Panc1 (cell line): ENCODE measurements at places on chromosomes 1 and 21.

- DNase-seq, result no peak
Observed at GRCh38 chr1:89957107-89957506, 37.8 kb upstream of the ZNF326 start.

DNA sequence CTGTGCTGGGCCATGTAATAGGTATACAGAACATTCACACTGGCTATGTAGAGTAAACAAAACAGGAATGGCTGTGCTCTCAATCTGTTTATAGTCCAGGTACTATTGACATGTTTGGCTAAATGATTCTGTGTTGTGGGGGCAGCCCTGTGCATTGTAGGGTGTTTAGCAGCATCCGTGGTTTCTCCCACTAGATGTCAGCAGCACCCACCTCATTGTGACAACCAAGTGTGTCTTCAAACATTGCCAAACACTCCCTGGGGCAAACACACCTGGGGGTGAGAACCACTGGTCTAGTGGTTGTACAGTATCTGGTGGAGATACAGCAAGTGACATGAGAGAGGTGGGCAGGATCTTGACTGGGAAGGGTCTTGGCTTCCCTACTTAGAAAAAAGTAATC lies 80.4 kb upstream of the SPATA6 start:
- no peak for DNase-seq

DNA sequence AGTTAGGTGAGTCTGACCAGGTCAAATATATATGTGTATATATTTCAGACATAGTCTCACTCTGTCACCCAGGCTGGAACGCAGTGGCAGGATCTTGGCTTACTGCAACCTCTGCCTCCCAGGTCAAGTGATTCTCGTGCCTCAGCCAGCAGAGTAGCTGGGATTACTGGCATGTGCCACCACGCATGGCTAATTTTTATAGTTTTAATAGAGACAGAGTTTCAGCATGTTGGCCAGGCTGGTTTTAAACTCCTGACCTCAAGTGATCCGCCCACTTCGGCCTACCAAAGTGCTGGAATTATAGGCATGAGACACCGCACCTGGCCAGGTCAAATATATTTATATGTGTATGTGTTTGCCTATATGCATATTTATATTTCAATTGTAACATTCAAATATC lies 581.5 kb upstream of the B3GALT2 start:
- no peak for DNase-seq

DNA sequence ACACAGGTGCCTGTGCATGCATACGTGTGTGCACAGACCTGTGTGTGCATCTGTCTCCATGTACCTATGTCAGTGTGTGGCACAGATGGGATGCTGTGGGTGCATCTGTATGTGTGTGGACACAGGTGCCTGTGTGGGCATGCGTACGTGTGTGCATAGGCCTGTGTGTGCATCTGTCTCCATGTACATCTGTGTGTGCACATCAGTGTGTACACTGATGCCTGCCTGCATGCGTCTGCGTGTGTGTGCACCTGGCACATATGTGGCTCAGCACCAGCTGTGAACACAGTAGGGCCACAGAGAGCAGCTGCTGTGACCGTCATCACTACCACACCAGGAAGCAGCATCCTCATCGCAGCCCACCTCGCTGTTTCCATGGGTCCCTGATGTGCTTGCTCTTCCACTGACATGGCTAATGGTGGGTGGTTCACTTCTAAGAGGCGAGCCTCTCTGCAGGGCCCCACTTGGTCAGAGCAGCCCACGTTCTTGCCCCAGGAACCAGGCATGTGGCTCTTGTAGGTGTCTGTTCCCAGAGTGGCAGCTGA lies 9.6 kb upstream of the SPATC1L start:
- DNase-seq, result no peak

DNA sequence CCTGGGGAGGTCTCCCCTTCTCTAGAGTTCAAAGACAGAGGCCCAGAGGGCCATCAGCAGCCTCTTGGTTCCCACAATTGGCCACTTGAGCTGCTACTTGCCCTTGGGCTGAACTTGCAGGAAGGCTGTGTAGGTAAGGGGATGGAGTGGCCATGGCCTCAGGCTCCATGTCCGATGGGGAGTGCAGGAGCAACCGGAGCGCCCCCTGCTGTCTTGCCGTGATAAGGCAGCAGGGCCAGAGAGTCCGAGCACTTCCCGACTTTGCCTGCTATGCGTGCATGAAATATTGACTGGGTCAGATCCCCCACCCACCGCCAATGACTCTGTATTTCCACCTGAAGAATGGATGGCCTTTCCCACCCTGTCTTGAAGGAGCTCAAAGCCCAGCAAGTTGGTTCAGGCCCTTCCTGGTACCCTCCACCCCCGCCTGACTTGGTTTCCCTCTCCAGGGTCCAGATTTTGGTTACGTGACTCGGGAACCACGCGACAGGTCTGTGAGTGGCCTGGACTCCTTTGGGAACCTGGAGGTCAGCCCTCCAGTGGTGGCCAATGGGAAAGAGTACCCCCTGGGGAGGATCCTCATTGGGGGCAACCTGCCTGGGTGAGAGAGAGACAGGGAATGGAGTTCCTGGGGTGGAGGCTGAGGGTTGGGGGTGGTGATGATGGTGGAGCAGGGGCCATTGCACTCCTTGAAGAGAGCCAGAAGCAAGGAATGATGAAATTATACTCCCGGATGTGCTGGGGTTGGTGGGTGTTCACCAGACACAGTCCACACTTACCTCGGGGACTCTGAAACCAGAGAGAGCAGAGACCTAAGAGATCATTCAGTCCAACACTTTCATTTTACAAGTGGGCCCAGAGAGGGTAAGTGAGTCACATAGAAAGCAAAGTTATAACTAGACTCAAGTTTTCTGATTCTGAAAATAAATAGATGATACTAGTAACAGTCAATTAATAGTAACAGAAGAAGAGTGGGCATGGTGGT lies 25.6 kb downstream of the PADI3 start:
- no peak for DNase-seq

GRCh38 chr21:17461014-17461413 lies 51.8 kb upstream of the CXADR start:
- DNase-seq, result no peak

DNA sequence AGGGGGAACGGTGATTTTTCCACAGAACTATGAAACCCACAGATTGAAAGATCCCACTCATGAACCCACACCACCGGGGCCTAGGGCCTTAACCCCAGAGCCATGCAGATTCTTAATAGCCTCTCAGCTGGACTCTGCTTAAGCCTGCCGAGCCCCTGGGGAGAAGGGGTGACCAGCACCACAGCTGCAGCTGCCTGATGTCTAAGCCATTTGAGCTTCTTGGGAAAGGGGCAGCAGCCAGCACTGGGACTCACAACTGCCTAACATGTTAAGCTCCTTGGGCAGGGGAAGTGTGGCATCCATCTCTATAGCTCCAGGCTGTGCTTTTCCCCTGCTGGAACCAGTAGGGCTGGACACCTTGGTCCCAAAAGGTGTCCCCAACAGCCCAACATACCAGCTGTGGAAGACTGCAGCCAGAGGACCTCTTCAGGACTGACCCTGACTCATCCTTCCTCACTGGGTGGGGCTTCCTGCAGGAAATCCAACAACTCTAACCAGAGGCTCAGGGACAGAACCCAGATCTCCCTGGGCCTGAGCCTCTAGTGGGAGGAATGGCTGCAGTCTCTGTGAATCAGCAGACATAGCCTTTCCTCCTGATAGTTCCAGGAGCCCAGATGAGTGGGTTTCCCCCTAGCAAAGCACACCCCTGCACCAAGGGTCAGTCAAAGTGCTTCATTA lies 34.6 kb upstream of the FMO3 start:
- no peak for DNase-seq

DNA sequence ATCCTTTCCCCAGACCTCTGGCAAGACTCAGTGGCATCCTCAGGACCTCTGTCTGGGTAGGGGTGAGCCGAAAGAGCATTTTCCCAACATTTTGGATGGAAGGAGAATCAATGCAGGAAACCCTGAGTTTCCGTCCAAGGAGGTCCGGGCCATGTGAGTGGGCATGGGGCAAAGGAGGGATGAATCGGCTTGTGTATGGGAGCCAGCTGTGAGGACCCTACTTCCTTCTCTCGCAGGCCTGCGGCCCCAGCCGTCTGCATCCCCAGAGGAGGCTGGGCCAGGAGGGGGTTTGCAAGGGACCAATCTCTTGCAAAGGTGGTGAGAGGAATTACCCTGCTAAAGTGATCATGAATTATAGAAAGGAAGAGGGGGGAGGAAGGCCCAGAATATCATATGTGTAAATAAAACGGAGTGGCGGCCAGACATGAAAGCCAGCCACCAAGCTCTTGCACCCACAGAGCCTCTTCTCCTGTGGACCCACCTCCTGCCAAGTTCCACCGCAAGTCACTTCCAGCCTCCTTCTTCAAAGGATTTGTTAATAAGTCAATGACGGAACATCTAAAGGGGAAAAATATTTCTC lies 48.2 kb upstream of the POU3F1 start:
- no peak for DNase-seq

DNA sequence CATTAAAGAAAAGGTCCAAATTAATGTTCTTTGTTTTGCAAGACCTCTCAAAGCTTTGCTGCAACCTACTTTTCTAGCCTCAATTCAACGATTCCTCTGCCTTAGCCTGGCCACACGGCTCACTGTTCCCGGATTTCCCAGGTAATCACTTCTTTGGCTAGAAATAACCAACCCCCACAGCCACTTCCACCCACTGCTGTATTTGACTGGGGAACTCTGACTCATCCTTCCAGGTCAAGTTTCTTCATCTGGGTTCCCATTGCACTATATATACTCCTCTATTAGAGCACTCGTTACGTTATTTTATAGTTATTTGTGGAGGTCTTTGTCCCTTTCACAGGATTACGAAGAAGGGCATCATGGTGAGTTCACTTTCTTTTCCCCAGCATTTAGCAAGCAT lies 185.9 kb downstream of the CACNA1E start:
- DNase-seq, result no peak

- DNase-seq, result no peak
Observed at GRCh38 chr21:46120301-46121285, 22.7 kb downstream of the COL6A2 start.

- DNase-seq, result no peak
Observed at GRCh38 chr21:46555225-46555617, 49.7 kb downstream of the S100B start.

DNA sequence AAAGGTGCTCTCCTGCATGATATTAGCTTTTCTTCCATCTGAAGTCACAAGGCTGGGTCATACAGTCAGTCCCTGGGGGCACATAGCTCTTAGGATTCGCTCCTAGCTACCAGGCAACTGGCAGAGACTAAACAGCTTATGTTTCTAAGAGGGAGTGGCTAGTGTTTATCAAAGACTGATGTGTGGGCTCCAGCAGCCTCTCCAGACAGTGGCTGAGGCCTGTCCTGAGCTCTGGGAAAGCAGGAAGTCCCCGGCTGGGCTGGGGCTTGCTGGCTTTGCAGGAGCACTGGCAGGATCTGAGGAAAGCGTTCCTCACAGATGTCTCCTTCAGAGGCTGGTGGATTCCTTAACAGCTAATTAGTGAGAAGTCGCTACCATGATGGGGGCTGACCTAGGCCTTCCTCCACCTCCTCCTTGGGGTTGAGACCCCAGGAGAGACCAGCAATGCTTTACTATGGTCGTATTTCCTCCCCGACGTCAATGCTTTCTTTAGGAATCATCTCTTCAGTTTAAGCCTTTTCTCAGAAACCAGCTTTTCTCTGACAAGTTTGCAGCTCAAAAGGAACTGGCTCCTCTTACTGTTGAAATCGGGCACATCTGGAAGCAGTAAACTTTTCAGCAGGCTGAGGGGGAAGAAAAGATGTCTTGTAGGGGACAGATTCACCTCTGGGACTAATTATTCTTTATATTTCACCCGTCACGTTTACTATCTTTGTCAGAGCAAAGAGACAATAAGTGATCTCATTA lies 33.5 kb upstream of the HHAT start:
- no peak for DNase-seq

DNA sequence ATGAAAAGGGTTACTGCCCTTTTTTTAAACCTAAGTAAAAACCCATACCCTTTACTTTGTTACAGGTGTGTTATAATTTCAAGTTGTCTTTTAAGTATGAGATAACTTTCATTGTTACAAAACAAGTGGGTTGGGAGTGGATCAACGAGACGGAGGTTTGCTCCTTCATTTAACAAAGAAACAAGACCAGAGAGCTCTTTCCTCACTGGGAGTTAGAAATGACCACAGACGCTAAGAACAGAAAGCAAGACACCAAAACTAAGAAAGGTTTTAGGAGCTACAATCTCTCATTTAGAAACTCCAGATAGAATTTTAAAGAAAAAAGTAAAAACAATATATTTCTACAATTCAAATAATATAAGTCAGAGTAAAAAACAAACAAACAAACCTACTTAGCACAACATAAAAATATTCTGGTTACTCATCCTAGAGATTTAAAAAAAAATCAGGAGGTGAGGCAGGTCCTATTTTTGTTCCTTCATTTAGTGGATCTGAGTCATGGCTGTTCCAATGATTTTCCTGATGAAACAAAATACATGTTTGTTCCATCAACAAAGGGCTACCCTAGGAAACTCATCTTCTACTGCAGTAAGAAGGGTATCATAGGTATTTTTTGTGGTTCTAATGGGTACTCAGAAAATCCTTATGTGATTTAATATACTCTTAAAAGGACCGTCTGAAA lies 33.0 kb downstream of the APP start:
- DNase-seq, result peak; percentile 32
